DMS79 (cell line): ENCODE measurements at places on chromosomes 3 and 15.

DNA sequence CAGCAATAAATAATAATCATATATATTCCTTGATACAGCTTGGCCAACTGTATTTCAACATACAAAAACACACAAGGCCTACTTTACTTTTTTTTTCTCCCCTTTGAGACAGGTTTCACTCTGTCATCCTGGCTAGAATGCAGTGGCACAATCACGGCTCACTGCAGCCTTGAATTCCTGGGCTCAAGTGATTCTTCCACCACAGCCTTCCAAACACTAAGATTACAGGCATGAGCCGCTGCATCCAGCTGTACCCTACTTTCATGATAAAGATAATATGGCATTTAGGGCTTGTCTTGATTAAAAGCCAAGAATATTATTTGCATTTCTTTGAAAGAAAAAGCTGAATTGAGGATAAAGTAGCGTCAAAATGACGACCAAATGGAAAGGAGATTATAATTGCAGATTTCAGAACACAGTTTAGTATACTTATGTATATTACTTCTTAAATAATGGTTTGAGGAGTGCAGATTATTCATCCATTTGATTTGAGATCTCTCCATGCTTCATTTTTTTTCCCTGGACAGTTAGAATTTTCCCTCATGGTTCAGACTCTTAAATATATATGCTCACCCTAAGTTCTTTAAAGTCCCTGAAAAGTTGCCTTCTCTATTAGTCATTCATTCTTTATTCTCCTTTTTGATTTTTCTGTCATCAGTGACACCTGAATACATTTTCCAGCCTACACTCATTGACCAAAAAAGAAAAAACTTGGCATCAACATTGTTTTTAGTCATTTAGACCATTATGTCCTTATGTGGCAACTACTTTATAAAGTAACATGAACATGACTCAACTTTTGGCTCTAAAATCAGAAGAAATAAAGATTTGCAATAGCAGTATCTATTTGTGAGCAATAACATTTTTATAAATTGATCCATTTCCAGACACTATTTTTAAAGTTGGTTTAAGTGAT lies 48.5 kb upstream of the MLF1 start:
- DNase-seq, result no peak

DNA sequence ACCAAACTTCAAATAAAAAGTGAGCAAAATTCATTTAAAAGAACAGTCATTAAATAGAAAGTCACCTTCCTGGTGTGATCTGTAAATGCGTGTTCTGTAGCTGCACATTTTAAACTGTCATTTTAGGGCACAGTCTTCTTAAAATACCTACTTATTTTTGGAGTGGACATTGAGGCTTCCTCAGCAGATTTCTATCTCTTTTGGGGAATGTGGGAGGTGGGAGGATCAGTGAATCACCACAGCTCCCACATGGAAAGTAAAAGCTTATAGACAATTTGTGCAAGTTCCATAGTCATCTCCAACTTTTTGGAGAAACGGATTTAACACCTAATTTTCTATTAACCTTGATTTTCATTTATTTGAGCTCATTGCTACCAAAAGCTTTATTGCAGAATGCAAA lies 21.0 kb upstream of the MOBP start:
- no peak for DNase-seq

- DNase-seq, result no peak
These were observed 134.3 kb upstream of the LRRN1 start for GRCh38 chr3:3664935-3665334.

- DNase-seq, result no peak
These were observed 338.4 kb upstream of the FRG2C start for GRCh38 chr3:75325716-75326115.

- no peak for DNase-seq
These were observed 11.4 kb upstream of the PEX5L start for GRCh38 chr3:180048103-180048502.

DNA sequence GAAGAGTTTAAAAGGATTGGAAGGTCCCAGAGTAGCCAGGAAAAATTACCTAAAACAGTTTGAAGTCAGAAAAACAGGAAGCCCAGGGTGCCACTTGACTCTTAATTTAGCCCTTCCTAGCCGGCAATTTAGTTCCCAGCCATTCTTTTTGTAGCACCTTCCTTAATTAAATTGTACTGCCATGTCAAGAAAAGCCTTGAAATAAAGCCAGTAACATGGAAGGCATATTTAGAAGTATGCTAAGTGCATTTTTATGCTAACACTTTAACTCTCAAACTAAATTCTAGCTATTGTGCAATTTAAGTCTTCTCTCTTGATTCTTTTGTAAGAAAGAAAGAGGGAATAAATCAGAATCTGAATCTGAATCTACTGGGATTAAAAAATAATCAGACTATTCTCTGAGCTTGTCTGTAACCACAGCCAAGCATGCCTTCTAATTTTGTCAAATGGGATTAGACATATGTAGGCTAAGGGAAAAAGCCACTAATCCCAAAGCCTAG lies 43.2 kb downstream of the MAP3K13 start:
- DNase-seq, result no peak

DNA sequence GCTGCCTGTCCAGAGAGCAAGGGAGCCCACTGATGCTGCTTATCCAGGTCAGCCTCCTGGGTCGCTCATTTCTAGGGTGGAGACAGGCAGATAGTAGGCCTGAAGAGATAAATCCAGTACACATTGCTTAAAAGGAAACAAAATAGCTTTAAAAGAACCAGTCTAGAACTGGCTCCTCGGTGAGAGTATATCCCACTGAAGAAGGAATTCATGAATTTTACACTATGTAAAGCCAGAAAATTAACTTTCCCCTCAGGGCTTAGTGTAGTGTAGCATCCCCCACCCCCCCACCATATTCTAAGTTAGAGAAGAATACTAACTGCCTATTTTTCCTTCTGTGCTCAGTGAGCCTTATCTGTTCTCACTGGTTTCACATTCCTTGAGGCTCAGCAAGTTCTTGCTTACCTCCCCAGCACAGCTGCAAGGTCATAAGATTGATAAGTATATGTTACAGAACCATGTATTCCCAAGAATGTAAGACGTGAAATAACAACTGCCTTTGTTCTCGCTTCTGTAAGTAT lies 30.5 kb upstream of the NOX5 start:
- no peak for DNase-seq
